Fibroblast of skin of back (primary cell): ENCODE measurements at places on chromosomes 12 and 14.

- DNase-seq = no peak
Observed at GRCh38 chr12:31712877-31713276, 15.9 kb downstream of the AMN1 start.

GRCh38 chr14:71621980-71622605, 310.1 kb upstream of the RGS6 start:
- peak; percentile 30 for DNase-seq

GRCh38 chr14:74685921-74686678, 26.8 kb downstream of the AREL1 start:
- no peak for DNase-seq

DNA sequence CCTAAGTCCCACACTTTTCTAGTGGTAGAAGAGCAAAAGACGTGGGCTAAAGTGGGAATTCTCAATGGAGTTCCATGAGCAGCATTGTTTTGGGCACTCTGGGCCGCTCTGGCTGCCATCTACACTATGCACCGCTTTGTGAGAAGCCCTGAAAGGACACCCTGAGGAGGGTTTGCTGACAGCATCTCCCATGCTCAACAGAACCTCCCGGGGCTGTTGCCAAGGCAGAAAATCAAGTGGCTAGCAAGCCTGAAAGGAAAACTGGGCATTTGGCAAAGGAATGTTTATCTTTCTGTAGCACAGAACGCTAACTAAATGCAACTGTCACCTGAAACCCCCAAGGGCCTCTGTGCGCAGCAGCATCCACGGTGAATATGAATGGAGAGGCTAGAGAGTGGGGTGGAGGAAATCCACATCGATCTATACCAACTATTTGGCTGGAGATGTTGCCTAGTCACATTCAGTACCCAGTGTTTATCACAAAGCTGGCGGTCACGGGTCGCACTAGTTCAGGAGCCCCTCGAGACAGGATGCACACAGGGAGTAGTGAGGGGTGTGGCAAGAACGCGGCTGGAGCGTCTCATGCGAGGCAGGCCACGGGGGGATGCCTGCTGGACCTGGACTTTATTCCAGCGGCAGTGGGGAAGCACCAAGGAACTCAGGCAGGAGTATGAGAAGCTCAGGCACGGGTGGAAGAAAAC, 14.2 kb downstream of the APPL2 start:
- no peak for DNase-seq

GRCh38 chr12:49882851-49883464, 20.7 kb downstream of the FAIM2 start:
- no peak for DNase-seq

DNA sequence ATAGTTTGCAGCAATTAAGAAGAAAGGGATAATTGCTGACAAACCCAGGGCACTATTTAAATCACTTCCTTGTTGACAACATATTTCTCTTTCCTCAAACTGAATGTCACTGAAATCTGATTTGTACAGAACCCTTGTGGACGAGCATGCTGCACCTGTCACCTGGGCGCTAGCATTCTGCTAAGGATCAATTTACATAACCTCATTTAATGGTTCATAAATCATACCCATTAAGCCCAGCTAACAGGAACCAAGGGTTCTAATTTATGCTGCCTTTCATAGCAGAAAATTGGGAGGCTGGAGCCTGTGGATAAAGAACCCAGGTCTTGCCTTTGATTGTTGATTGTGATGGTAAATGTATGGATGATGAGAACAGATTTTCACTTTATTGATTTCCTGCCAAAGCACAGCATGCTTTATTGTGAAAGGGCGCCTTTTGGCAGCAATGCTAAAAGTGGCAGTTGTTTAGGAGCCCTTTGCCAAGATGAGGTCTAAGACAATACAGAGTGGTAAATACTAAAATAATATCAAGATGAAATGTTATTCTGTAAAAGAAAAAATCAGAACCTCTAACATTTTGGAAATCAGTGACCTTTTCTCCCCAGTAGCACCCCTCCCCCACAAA, 95.4 kb downstream of the NKX2-1 start:
- DNase-seq = no peak

DNA sequence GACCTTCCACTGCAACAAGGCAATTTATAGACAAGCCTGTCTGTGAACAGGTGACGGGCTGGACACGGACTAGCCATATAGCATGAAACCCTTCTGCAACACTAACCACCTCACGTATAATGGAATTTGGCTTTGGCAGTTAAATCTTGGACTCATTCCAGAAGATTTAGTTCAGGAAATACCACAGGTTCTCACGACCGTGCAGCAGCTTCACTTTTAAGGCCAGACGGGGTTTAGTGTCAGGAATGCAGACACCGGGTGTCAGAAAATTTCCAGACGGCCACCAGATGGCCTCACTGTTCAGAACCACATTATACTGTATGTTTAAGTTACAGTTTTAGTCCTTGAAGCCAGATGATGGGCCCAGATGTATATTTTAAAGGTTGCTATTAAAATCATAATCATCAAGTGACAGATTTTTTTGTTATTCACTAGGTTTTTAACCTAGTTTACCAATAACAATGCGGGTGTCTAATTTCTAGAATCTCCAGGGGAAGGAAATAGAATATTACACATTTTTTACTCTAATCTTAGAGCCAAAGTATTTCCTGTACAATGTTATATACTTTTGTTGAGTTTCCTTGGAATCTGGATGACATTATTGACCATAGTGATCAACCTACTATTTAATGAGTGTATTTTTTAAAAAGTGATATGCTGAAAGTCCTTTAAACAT, 90.5 kb upstream of the TMPO start:
- peak; percentile 83 for DNase-seq

DNA sequence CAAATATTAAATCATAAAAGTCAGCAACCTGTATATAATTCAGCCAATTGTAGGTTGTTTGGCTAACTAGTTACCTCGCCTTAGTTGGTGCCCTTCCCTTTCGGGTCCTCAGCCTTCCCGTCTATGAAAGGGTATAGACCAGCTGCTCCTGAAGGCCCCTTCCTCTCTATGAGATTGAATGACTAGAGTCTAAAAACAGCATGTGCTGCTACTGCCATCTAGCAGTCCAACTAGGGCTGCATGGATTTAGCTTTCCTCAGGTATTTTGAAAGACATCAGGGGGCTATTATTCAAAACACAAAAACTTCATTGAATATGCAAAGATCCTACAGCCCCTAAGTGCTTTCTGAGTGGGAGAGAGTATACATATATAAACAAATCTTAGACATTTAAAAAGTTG, 37.0 kb upstream of the TMEM263 start:
- DNase-seq = peak; percentile 16

- DNase-seq = no peak
Observed at GRCh38 chr12:130650131-130650530, 66.0 kb downstream of the RIMBP2 start.

DNA sequence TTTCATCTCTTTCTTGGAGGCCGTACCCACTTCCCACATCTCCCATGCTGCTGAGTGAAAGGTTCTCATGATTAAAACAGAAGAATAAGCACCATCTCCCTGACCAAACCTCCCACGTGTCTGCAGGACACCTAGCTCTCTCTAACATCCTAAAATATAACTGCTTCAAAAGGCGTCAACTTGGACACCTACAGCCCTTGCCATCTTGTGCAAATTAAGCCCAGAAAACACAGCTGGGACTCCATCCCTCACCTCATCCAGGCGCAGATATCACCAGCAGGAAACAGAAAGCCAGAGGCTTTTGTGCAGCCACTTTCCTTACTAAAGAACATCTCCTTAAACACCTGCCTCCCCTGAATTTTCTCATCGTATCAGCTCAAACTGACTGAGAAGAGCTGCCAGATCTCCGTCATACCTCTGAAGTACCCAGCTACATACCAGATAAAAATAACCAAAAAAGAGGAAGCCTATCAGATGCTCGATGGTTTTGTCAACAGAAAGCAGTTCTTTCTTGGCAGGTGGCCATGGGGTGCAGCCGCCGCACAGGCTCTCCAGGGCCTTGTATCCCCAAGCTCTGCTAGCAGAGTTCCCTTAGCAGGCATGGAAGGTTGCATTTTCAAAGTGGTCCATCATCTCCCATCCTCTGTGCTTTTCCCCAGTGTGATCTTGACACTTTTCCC, 28.8 kb downstream of the MAP3K9 start:
- DNase-seq = no peak

DNA sequence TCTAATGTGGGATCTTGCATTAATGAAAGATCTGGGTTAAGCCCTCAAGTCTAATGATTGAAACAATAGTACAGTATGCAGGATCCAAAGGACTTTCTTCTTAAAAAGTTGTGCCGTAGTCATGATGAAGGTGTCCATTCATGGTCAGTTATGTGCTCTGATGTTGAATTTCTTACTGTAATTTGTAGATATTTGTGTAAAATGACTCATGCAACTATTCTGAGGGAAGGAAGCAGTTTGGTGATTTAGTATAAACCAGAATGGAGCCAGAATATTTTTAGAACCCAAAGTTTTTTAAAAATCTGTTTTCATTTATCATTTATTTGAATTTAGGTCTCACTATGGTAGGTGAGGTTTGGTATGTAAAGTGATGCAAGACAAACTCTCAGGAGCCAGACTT, 151.2 kb downstream of the AKAP6 start:
- DNase-seq = peak; percentile 71

- DNase-seq = no peak
Observed at GRCh38 chr14:51334566-51334965, 94.5 kb downstream of the TMX1 start.

GRCh38 chr12:120784804-120785203, 59.2 kb downstream of the ACADS start:
- DNase-seq = no peak

DNA sequence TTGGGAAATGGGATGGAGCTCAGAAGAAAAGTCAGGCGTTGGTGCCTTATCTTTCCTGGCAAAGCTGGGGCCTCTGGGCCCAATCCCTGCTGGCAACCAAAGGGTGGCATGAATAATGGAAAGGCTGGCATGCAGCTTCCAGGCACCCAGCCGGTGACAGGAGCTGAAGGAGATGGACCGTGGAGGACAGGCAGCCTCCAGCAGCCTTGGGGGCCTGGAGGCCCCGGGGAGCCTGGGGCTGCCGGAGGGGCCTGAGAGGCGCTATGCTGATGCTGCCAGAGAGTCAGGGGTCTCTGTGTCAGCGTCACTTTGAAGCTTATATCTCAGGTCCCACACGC, 38.2 kb upstream of the EML1 start:
- DNase-seq = no peak

DNA sequence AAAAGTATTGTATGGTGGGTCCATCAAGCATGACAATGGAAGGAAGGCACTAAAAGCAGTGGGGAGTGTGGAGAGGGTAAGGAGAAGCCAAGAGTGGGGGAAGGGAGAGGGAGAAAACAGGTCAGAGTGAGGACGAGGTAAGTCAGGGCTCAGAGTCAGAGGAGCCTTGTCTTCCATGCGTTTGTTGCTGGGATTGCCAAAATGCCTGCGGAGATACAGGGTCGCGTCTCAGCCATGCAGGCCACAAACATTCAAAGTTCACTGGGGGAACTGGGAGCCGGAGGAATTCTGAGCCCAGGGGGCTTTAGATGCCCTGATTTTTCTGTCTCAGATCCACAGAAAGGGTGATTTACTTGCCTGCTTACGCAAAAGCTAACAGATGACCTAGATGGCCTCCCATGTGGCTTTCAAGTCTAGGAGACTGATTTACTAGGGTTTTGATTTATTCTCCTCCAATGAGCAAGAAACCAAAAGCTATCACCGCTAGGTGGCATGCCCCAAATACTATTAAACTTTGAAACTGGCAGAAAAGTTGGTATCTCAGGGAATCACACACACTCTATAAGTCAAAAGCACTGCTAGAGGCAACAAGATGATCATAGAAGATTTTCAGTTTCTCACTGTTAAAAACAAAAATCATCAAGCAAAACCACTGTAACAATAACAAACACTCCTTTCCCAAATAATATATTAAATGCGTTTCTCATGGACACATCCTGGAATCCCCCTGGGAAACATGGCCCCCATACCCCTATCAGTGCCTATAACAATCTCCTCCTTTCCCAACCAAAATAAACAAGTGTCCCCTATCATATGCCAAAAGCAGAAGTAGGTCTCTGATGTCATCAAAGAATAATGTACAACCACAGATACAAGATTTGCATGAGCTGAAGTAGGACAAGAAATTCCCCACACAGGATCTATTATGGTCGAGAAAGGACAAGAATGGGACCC, 26.6 kb upstream of the MDM1 start:
- peak; percentile 83 for DNase-seq

- no peak for DNase-seq
Observed at GRCh38 chr12:58321414-58321813, 380.0 kb downstream of the ATP23 start.

DNA sequence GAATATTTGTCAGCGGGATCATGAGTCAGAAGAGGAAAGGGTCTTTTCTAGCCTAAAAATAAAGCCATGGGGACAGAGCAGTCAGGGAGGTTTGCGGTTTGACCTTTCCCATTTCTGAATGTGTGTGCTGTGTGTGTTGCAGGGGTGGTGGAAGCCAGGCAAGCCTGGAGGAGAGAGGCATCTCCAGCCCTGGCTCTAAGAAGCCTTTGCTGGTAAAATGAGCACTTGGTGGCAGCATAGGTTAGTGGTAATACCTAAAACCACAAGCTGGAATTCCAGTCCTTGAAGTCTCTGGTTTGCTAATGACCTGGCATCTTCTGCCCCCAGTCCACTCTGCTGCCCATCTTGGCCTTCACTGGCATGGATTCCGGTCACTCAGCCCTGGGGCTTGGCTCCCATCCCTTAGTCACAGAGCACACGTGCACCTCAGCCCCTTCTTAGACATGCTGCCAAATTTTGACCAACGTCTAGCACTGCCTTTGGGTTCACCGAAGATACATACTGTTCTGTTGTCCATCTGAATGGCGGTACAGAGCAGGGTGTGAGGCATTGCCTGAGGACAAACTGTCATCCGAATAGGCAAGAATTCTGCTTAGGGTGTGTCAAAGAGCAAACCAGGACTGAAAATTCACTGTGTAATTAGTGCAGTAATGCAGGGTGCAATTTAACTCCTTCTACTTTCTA, 52.7 kb downstream of the KCNA5 start:
- DNase-seq = peak; percentile 74

- no peak for DNase-seq
Observed at GRCh38 chr14:101256266-101256665, 305.0 kb upstream of the DIO3 start.

- peak; percentile 38 for DNase-seq
Observed at GRCh38 chr14:53367644-53368026, 214.5 kb upstream of the DDHD1 start.

GRCh38 chr12:85747941-85748495, 88.2 kb downstream of the RASSF9 start:
- DNase-seq = no peak

- DNase-seq = no peak
Observed at GRCh38 chr12:27422697-27423096, 23.8 kb upstream of the SMCO2 start.

DNA sequence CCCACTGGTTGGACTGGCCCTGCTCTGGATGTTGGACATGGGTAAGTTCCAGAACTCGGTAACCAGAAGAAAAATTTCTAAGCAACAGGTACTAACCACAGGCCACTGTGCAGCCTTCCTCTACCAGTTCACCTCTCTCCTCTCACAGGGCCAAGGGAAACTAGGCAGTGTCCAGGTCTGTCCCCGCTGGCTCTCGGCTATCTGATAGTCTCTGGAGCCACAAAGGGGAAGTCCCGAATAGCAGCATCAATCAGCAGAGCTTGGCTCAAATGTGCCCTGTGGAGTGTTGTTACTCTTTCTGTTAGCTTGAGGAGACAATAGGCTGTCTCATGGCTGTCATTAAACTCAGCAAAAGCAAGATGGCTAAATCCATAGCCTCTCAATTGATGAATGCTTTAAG, 73.2 kb downstream of the TSPAN11 start:
- DNase-seq = no peak

GRCh38 chr14:65550779-65551643, 138.5 kb downstream of the FUT8 start:
- no peak for DNase-seq
